Activated CD4-positive, CD25-positive, alpha-beta regulatory T cell treated with anti-CD3 and anti-CD28 coated beads, Interleukin-2, amount 50 U/mL, for 16 hours (primary cell): ENCODE measurements at places on chromosomes 5 and 9.

DNA sequence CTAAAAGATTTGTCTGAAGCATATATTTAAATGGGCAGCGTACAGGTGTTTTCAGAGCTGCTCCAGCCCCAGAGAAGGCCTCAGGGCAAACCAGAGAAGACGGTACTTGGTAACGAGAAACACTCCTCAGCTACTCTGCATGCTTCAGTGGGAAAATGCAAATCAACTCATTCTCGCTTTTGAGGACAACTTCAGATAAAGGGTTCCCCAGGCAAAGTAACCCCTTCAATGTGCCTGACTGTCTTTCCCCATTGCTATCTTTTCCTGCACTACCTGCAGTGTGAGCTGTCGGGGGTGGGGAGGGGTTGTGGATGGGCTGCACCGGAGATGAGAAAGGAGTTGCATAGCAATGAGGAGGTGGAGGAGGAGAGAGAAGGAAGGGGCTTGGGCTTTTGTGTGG lies 339.7 kb upstream of the CLINT1 start:
- DNase-seq: no peak

- DNase-seq: no peak
Observed at GRCh38 chr9:89010056-89010455, 18.8 kb downstream of the S1PR3 start.

- DNase-seq: no peak
Observed at GRCh38 chr5:1885868-1886845, 3.4 kb upstream of the IRX4 start.

GRCh38 chr5:87103616-87104287 lies 163.9 kb upstream of the RASA1 start:
- no peak for DNase-seq

DNA sequence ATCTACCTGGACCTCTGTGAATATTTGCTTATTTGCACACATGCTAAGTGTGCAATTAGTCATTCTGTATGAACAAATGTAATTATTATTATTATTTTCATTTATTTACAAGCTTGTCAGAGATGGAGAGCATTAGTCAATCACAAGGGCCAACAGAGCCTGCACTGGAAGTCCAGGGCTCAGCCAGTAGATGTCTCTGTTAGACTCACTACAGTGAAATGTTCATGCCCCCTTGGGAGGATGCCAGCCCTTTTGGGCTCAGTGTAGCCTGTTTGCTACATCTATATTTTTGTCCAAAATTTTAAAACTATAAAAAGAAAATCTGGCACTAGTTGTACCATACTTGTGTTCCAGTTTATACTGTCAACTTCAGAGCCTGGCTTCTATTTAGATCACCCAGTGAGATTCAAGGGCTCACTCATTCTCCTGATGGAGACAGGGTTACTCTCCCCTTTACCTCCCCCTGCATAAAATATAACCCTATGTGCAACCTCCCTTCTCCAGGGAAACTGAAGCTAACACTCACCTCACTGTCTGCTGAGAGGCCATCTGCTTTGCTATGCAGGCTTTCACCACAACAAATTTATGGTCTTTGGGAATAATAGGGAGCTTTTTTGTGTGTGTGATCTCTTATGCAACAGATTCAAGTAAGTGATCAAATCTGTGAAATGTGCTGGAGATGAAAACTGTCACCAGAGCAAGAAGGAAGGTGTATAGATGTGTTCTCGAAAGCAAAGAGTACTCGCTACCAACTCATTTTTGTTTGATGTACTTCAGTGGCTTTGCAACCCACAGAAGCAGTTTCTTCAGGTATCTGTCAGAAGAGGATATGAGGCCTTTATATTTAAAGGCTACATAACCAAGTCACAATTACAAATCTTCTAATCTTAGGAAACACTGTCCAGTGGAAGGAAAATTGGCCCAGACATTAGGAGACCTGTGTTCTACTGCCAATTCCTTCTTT lies 99.9 kb upstream of the TLE4 start:
- no peak for DNase-seq
